Activated naive CD4-positive, alpha-beta T cell treated with Interleukin-2 at 50 U/mL for 16 hours (primary cell): ENCODE measurements at places on chromosomes 1 and 21.

DNA sequence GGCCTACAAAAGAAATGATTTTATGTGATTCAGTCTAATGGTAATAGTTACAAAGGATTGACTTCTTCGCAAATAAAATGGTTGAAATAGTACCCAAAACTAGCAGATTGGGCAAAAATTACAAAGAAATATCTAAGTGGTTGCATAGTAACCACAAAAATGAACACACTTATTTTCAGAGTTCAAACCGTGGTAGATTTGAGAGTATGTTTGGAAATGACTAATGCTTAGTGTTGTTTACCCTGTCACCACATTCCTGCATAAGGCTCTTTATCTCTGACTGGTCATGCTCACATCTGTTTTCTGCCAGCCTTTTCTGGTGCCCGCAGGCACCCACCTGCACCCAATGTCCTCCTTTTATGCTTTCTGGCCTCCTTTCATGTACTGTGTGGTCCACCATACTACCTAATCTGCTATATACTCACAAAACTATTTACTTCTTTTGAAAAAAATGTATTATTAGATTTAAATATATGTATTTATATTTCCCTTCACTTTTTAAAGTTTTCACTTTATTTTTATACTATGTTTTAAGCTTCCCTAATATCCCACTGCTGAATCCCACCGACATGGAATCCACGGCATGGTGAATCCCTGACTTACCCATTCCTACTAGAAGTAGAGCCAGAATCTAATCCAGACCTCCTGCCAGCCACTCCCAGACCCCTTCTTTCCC, 30.3 kb downstream of the PTPRC start:
- peak; percentile 52 for DNase-seq

- no peak for DNase-seq
These were observed 108.8 kb downstream of the TNFSF18 start for GRCh38 chr1:172941945-172942344.

DNA sequence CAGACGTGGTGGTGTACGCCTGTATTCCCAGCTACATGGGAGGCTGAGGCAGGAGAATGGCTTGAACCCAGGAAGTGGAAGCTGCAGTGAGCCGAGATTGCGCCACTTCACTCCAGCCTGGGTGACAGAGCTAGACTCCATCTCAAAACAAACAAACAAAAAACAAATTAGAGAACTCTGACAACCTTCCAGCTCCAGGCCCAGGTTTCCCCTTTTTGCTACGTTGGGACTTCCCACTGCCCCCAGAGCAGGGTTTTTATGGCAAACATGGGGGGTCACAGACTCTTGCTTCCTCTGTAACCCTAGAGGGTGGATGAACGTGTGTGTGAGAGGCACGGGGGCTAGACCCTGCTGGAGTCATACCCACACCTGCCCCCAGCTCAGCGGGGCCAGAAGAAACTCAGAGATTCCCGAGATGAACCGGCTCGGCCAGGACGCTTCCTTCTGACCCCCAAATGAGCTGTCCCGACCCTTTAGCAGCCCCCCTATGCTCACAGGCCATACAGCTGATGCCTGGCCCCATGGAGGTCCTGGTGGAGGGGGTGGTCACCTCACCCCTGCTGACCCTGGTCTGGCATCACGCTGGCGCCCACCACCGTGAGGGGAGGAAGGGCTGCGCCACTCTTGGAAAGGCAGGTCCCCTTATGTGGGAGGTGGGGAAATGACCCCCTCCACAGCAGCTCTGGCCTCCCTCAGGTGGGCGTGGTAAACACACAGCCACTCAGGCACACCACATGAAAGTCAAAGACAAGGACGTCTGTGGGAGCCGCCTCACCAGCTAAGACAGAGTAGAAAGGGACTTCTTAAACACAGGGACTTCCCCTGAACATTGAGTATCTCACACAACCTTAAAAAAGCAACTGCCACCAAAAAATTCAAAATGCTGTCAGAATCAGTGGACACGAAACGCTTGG, 7.1 kb downstream of the GPR157 start:
- DNase-seq: peak; percentile 30

GRCh38 chr1:227950735-227951346, 3.1 kb upstream of the WNT9A start:
- no peak for DNase-seq

DNA sequence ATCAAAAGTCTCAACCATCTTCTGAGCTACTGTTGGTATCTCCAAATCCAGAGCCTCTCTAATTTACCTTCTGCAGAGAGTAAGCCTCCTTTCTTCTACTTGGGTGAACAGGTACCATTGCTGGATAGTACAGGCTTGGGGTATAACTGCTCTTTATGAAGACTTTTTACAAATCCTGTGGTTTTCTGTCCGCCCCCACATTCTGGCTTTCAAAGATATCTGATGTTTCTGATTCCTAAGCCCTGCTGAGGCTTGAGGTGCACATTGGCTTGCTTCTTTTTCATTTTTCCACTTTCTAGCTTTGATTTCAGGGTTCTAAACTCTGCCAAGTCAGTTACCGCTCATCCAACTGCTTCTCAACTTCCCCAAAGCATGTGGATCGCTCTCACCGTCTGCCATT, 37.1 kb downstream of the TENT5C start:
- no peak for DNase-seq

DNA sequence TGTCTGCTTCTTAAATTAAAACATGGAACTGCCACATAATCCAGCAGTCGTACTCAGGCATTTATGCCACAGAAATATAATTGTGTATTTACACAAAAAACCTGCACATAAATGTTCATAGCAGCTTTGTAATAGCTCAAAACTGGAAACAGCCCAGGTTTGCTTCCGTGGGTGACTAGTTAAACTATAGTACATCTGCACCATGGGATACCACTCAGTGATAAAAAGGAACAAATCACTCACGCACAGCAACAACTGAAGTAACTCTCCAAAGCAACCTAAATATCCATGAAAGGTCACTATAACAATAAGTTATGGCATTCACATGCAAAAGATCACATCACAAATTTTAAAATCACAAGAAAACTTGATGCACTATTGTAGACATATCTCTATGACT, 64.4 kb downstream of the KCNT2 start:
- DNase-seq: no peak

GRCh38 chr1:42931911-42932422, 26.7 kb downstream of the SLC2A1 start:
- peak; percentile 75 for DNase-seq

DNA sequence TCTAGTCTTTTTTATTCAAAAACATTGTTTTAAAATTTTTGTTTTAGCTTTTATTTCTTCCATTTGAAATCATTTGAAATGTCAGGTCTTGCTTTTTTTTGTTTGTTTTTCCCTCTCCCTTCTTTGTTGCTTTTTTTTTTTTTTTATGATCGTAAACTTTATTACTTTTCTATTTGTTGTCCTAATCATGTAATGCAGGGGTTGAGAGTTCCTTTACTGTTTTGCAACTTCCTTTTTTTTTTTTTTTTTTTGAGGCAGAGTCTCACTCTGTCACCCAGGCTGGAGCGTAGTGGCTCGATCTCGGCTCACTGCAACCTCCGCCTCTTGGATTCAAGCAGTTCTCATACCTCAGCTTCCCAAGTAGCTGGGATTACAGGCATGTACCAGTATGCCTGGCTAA, 24.8 kb downstream of the IVNS1ABP start:
- DNase-seq: no peak

DNA sequence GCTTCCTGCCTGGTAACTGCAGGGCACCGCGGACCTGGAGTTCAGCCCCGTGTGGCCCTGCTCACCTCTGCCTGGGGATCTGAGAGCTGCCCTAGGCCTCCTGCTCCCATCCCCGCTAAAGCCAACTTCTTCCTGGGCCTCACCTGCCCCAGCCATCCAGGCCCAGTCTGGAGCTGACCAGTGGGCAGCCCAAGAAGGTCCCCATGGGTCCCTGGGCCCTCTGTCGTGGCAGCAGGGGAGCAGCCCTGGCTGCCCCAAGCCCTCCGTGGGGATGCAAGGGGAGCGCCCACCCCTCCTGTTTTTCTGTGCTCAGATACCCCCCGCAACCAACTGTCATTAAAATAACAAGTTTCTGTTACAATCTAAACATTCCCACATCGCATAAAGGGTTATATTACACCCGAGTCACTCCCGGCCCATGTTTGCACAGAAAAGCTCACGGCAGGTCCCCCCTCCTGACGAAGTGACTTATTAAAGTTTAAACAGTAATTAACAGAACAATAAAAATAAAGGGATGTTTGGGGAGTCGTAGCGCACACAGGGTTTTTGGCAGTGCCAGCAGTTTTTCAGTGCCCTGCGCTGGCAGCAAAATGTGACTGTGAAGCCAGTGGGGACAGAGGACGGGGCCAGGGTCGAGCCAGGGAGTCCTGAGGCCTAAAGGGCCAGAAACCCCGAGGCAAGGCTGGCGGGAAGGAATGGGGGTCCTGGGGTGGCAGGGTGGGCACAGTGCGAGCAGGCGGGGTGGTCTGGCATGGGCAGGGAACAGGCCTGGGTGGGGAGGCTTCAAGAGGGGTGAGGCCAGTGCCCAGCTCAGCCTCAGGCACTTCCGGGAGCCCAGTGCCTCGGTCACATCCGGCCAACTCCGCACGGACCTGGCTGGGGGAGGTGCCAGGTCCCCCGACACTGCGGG, 121.5 kb downstream of the CASZ1 start:
- no peak for DNase-seq

GRCh38 chr1:201215531-201216357, 25.1 kb downstream of the IGFN1 start:
- no peak for DNase-seq

- DNase-seq: no peak
These were observed 423.7 kb downstream of the SMYD3 start for GRCh38 chr1:246083416-246083815.

DNA sequence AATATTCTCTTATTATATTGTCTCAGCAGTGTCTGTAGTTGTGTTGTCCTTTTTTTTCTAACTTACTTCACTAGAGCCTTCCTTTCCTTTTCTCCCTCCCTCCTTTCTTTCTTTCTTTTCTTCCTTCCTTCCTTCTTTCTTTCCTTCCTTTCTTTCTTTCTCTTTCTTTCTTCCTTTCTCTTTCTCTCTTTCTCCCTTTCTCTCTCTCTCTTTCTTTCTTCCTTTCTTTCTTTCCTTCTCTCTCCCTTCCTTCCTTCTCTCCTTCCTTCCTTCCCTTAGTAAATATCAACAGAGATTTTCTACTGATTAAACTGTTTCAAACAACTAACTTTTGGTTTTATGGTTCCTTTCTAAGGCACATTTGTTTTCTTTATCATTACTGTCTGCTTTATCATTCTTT, 43.1 kb upstream of the PGBD5 start:
- DNase-seq: no peak

DNA sequence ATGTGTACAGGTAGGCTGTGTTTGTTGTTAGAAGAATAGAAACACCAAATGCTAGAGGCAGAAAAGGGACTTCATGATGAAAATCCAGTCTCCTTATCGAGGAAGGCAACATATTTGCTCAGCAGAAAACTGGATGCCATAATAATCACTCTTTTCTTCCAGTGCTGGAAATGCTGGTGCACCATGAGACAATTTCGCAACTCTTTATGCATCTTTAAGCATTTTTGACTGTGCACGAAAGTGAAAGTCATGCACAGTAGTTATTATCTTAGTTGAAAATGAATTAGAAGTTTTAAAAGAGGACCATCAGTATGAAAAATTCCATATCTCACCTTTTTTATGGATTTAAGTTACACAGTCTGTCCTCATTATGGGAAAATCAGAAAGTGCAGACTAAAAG, 29.1 kb downstream of the SMYD2 start:
- no peak for DNase-seq

GRCh38 chr1:98044071-98044697, 123.3 kb upstream of the DPYD start:
- DNase-seq: no peak

- DNase-seq: no peak
These were observed 24.9 kb upstream of the ENO1 start for GRCh38 chr1:8903410-8903809.

DNA sequence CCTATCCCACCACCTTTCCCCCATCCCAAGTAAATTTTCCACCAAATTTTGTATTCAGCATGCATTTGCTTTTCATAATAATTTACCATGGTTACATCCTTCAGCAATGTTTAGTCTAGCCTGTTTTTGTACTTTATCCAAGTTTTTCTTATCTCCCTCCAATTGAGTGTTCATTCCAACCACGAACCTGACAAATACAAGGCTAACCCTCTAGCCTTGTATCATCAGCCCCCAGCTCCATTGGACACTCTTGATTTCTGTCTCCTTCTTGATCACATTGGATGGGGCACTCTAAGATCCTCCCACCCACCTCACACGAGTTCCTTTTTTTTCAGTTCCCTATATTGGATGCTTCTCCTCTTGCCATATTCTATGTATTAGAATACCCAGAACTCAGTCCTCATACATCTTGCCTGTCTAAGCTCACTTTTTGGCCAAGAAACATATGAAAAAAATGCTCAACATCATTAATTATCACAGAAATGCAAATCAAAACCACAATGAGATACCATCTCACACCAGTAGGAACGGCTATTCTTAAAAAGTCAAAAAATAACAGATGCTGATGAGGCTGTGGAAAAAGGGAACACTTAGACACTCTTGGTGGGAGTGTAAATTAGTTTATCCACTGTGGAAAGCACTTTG, 40.5 kb upstream of the SLC35F3 start:
- no peak for DNase-seq

DNA sequence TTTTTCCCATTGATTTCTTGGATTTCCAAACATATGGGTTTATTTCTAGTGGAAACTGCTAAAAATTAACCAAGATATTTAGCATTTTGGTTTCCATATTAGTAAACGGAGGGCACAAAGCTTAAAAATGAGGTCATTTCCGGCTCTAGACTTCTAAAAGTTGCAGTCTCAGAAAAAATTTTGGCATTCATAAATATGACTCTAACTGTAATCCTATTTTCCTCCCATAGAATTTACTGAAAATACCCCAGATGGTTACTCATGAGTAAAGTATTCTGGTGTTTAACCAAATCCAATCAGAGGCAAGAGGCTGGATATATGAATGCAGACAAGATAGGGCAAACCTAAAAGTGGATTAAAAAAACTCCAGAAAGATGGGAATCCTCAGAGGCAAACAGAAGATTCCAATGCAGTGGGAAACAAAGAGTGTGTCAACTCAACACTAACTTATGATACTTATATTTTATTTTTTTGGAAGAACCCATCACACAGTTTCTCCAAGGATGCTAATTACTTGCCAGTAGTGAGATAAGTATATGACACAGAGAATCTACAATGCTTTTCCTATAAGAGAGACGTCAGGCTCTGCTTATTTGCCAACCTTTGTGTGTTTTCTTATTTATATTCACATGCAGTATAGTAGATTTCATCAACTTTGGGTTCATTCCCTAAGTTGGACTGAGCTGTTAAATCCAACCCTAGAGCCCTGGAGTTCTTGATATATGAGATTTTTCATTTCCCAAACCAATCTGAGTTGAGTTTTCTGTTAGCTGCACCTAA, 90.1 kb upstream of the BCL10 start:
- no peak for DNase-seq

DNA sequence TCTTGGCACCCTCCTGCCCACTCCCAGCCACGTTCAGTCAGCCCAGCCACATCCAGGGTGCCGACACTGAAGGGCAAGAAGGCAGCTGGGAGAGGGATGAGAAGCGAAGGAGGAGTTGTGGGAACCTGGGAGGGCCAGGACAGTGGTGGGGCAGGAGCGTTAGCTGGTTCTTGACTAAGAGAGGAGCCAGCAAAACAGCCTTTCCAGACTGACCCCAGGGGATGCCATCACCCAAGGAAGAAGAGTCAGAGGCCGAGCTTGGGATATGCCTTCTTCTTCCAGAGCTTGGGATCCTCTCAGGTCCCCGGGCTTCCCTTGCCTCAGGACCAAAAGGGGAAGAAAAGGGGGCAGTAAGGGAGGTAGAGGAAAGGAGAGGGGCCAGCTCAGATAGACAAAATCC, 7.2 kb downstream of the INKA2 start:
- no peak for DNase-seq
